ENCODE measurements at places on chromosomes 5 and 9. TPM values are rescaled to one million over a fixed set of nuclear protein-coding genes. Genes with fewer than 3 reads are reported as not detected.

The DAB2IP gene
- 70.7 TPM for total RNA-seq

The GABRG2 gene
- 3.5 TPM for total RNA-seq

DNA sequence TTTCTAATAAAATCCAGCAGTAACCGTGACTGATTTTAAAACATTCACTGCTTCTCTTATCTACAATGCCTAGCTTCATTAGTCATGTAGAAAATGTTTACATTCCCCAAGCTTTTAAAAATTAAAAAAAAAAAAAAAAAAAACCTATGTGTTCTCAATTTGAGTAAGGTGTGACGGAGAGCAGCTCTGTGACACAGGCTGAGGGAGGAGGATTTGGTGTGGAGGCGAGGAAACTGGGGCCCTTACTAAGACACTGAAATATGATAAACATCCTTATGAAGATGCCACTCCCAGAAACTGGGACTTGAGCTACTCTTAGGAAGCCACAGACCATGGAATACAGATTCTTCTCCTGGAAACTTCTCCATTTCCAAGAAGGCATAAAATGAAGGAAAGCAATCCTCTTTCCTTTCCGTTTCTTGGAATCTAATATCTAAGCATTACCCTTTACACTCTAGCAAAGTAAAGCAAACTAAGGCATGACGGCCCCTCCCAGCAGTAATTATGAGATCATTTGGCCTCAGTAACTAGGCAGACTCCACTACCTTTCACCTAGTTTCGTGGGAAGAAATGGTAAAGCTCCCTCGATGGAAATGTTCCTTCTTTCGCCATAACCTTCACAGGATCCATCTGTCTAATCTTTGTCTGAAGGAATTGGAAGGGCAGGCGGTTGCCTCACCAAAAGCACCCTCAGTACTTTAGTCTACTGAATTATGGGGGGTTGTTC, 23.5 kb downstream of the GRAMD2B start:
- H3K4me1 ChIP-seq: peaks cover 6% of the 10 kb centered on the region
- no peak overlapping the region for H3K27ac ChIP-seq
- H3K36me3 ChIP-seq: no peaks in the 10 kb centered on the region
- no peak overlapping the region for H3K4me3 ChIP-seq

GRCh38 chr5:174724484-174725260, at the start of gene MSX2:
Gene MSX2, plus strand, starts transcription at chr5:174724582. Its CDS starts 78 bp downstream, at chr5:174724660.
- peaks cover 3% of the 10 kb centered on the region for H3K4me1 ChIP-seq
- H3K27me3 ChIP-seq: peaks cover 93% of the 10 kb centered on the region
- DNase-seq: peak; percentile 96
- peak within 1 kb of the TSS; percentile 54 for H3K27ac ChIP-seq

GRCh38 chr9:109856785-109857184, 76.8 kb downstream of the PALM2AKAP2 start:
- DNase-seq: peak; percentile 55
- no peaks in the 10 kb centered on the region for H3K4me1 ChIP-seq
- no peaks in the 10 kb centered on the region for H3K36me3 ChIP-seq
- H3K4me3 ChIP-seq: no peak overlapping the region
- H3K27ac ChIP-seq: no peak overlapping the region

DNA sequence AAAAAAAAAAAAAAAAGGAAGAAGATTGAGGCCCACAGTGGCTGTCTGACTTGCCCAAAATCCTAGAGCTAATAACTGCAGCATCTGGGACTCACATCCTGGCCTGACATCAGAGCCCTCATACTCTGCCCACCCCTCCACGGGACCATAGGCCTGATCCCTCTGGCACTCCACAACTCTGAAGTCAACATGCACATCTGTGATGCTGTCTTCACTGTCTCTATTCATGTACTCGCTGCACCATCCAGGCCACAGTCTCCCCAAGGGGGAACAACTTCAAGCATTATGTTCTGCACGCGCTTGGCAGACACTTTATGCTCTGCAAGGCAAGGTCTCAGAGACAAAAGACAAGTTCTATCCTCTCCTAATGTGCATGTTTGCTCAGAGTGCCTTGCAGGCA, 158.2 kb downstream of the SPOCK1 start:
- H3K27ac ChIP-seq: no peak overlapping the region
- no peaks in the 10 kb centered on the region for H3K27me3 ChIP-seq
- no peak overlapping the region for H3K4me3 ChIP-seq
- no peak for DNase-seq
- H3K36me3 ChIP-seq: no peaks in the 10 kb centered on the region

GRCh38 chr9:14057368-14058324, 256.3 kb downstream of the NFIB start:
- no peak overlapping the region for H3K4me3 ChIP-seq
- DNase-seq: no peak
- H3K4me1 ChIP-seq: no peaks in the 10 kb centered on the region
- H3K27ac ChIP-seq: no peak overlapping the region
- H3K36me3 ChIP-seq: no peaks in the 10 kb centered on the region

DNA sequence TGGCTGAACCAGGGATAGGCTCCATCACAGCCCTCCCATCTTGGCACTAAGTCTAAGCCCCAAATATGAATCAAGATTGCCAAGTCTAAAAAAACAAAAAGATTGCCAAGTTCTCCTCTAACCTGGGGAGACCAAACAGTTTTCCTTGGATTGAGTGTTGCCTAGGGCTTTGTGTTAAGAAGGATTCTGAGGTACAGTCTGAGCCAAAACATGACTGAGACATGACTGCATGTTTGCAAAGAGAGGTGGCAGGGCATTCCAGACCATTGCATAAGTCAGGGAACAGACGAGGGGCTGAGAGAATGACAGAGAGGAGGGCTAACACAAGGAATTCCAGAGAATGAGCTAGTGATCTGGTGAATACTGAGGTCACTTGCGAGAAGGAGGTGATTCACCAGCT, 11.4 kb downstream of the LAMC3 start:
- H3K27ac ChIP-seq: no peak overlapping the region
- no peak for DNase-seq
- H3K4me3 ChIP-seq: no peak overlapping the region
- no peaks in the 10 kb centered on the region for H3K27me3 ChIP-seq
- no peaks in the 10 kb centered on the region for H3K4me1 ChIP-seq

DNA sequence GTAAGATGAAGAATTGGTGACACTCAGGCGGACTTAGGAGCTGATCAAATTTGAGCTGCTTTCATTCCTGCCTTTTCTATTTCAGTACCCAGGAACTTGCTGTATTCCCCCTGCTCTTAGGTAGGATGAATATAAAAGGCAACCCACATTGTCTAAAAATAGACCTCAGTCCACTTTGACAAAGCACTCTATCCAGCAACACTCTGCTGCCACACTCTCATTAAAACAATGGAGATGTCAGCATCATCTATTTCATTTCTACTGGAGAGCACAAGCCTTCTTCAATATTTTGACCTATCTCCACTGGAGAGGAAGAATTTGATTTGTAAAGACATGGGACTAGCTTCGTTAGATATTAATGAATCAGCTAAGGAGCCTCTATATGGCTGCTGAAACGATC, 468.4 kb downstream of the PTPRD start:
- H3K4me3 ChIP-seq: no peak overlapping the region
- no peaks in the 10 kb centered on the region for H3K4me1 ChIP-seq
- H3K36me3 ChIP-seq: no peaks in the 10 kb centered on the region
- no peak overlapping the region for H3K27ac ChIP-seq
